ENCODE measurements at places on chromosomes 11 and 22. TPM values are rescaled to one million over a fixed set of nuclear protein-coding genes. Genes with fewer than 3 reads are reported as not detected.

OR10A4 gene
- total RNA-seq, result not detected

SUSD2 gene
- 4.9 TPM for total RNA-seq

GP1BB gene
- 14.4 TPM for total RNA-seq

SCGB1A1 gene
- not detected for total RNA-seq

CYP2D6 gene
- 0.79 TPM for total RNA-seq

ARHGAP8 gene
- total RNA-seq, result 0.69 TPM

C11orf42 gene
- not detected for total RNA-seq

BATF2 gene
- 0.99 TPM for total RNA-seq

SNX32 gene
- total RNA-seq, result 4.0 TPM

TEX54 gene
- total RNA-seq, result not detected

TCIRG1 gene
- 33.5 TPM for total RNA-seq

All from spinal cord (tissue), 10 donors.